ENCODE measurements at places on chromosomes 6 and 20. TPM values are rescaled to one million over a fixed set of nuclear protein-coding genes. Genes with fewer than 3 reads are reported as not detected.

UBE2J1 gene
- 57.7 TPM for polyA plus RNA-seq

OR2B6 gene
- not detected for polyA plus RNA-seq

PIGT gene
- polyA plus RNA-seq = 116 TPM

AAR2 gene
- polyA plus RNA-seq = 44.7 TPM

RCAN2 gene
- polyA plus RNA-seq = 23.0 TPM
